HCT116 (cell line): ENCODE measurements at places on chromosomes 2 and 18. TPM values are rescaled to one million over a fixed set of nuclear protein-coding genes. Genes with fewer than 3 reads are reported as not detected.

LIMS2 gene
- 3.7 TPM for total RNA-seq

CD28 gene
- total RNA-seq: 0.37 TPM

LYPD6B gene
- 6.1 TPM for total RNA-seq

ANTXR1 gene
- 25.7 TPM for total RNA-seq

ANKRD62 gene
- total RNA-seq: 0.34 TPM

GRCh38 chr2:61492476-61492875 is 21.6 kb upstream of the USP34 start:
- no peak for DNase-seq

GRCh38 chr18:74682141-74682990 is 84.7 kb downstream of the ZNF407 start:
- no peak for DNase-seq

DNA sequence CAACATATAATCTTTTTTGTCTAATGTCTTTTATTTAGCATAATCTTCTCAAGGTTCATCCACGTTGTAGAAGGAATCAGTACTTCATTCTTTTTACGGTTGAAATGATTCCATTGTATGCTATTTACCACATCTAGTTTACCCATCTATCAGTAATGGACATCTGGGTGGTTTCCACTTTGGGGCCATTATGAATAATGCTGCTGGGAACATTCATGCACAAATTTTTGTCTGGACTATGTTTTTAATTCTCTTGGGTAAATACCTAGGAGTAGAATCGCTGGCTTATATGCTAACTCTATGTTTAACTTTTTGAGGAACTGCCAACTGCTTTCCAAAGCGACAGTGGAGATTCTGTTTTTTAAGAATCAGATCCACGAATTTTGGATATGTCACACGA is 7.4 kb upstream of the GCG start:
- no peak for DNase-seq

DNA sequence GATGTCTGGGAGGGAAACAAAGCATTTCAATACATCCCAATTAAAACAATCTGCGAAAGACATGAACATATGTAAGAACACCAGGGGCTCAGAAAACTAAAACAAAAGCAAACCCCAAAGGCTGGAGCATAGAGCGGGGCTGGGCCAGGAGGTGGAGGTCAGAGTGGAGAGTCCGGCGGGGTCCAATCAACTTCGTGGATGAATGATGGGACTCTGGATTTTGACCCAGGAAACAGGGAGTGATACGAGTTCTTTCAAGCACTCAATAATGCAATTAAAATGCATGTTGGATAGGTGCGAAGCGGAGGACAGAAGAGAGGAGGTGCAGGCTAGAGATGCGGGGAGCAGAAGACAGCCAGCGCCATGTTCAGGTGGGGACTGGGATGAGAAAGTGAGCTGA is 200.7 kb upstream of the PXDN start:
- no peak for DNase-seq

DNA sequence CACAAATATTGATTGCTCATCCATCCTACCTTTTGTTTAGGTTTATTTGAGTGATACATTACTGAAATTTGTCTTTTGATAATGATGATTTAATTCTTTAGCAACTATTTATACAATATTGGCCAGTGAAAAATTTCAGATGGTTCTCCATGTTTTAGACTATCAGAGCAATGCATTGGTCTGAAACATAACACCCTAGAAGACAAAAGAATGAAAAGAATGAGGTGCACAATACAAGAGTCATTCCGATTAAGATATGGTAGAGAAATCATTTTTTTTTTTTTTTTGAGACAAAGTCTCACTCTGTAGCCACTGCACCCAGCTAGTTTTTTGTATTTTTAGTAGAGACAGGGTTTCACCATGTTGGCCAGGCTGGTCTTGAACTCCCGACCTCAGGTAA is 197.4 kb upstream of the FAM98A start:
- no peak for DNase-seq

GRCh38 chr18:78630981-78631510 is 348.6 kb upstream of the SALL3 start:
- DNase-seq: no peak

GRCh38 chr2:165114346-165114939 is 89.4 kb downstream of the SCN3A start:
- DNase-seq: no peak

DNA sequence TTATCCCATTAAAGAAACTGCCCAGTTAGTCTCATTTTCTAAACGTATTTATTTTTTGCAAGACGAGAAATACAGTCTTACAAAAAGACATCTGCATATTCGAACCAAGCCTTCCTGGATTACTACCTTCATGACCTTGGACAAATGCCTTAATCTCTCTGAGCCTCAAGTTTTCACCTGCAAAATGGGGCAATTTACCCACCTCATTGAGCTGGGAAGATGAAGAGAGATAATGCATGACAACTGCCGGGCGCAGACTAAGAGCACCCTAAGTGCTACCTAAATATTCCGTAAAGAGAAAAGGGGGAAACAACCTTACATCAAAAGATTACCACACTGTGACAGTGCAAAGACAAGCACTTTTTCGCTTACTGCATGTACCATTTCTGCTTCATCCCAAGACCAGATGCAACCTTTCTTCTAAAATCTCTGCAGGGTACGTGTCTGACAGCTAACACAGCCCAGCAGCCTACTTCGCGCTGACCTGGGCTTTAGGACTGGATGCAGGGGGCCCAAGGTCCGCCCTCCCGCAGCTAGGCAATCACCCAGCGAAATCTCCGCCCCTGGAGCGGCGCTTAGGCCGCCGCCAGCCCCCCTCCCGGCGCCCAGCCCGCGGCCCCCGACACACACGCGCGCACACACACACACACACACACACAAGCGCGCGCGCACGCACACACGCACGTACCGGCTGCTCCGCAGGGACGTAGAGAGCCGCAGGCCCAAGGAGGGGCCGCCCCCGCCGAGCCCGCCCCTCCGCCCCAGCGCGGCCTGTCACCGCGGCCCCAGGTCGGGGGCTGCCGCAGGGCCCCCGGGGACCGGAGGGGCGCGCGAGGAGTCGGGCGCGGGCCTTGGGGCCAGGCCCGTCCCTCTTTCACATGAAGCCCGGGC is 766 bp downstream of the MAP3K2 start:
- DNase-seq: peak; percentile 65

GRCh38 chr2:157258520-157259326 is 1.2 kb downstream of the GALNT5 start:
- DNase-seq: no peak

DNA sequence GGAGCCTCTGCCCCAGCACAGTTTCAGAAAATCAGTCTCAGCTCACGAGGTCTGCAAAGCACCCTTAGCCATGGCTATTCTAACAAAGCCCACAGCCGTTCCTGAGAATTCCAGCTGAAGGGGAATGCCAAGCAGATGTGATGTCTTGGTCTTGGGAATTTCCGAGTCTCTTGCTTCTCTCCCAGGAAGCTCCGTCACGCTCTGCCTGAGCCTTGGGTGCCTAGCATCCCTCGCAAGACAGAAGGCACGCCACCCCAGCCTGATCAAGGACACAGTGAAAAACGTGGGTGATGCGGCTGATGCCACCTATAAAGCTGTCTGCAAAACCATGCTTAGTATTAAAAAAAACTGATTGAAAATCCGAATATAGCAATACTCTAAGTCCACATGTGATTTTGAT is 254.6 kb downstream of the SH3BP4 start:
- no peak for DNase-seq

- DNase-seq: no peak
Measured at GRCh38 chr2:134515137-134515536, 203.7 kb downstream of the TMEM163 start.

DNA sequence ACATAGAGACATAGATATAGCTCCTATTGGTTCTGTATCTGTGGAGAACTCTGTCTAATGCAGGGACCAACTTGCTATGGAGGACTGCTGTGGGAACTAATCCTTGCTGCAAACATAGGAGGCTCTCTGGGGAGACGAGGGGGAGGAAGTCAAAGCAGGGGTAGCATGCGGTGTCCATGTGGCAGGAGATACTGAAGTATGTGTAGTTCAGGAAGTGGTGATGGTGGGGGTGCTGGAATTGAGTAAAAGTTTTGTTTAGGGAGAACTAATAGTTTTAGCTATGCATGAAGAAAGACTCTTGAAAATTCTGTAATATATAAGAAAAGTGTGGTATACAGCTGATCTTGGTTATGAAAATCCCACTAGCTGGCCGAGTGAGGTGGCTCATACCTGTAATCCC is 62.0 kb downstream of the ANKRD44 start:
- DNase-seq: no peak

- no peak for DNase-seq
Measured at GRCh38 chr2:43288417-43289305, 62.3 kb upstream of the ZFP36L2 start.

DNA sequence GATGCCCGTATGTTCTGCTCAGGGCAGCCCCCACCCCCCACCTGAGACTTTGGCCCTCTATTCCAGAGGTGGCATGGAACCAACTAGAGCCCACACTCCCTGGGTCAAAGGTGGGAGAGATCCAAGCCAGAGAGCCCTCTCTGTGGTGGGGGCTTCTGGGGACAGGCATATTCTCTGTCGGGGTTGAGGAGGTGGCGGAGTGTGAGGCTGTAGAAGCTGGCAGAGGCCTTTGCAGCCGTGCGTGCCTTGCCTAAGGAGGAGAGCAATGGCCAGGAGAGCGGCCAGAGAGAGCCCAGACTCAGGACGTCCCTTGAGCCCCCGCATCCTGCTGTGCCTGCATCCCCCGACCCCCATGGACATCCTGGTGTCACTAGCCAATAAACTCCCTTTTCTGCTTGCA is 79.2 kb upstream of the HPCAL1 start:
- DNase-seq: no peak
